A549 treated with DMSO at 1 μM for 4 hours (cell line): ENCODE measurements at places on chromosomes 16 and 17. TPM values are rescaled to one million over a fixed set of nuclear protein-coding genes. Genes with fewer than 3 reads are reported as not detected.

Gene PYY
- 0.17 TPM in 1 of 5 replicates, not detected in the others for total RNA-seq

Gene CCDC154
- total RNA-seq: 0.09 to 0.57 TPM (median 0.28 TPM) in 5 replicates

Gene MYH8
- not detected in 5 replicates for total RNA-seq

Gene KIF18B
- 33.4 to 46.7 TPM (median 45.4 TPM) in 5 replicates for total RNA-seq

Gene EPX
- not detected in 5 replicates for total RNA-seq

Gene TCAP
- total RNA-seq: 0.77 to 1.8 TPM (median 1.0 TPM) in 5 replicates

Gene SGSM2
- total RNA-seq: 33.6 to 46.2 TPM (median 42.8 TPM) in 5 replicates

Gene CD300A
- total RNA-seq: 0.06 to 1.1 TPM (median 0.08 TPM) in 4 of 5 replicates, not detected in the other

Gene C16orf92
- not detected in 5 replicates for total RNA-seq

Gene EME1
- 15.2 to 17.4 TPM (median 16.0 TPM) in 5 replicates for total RNA-seq

Gene VASN
- total RNA-seq: 7.7 to 9.4 TPM (median 8.3 TPM) in 5 replicates

Gene KRT24
- total RNA-seq: not detected in 5 replicates

Gene ACSM3
- 3.5 to 4.6 TPM (median 4.5 TPM) in 5 replicates for total RNA-seq

Gene NEUROD2
- not detected in 5 replicates for total RNA-seq

Gene PDPK1
- total RNA-seq: 21.4 to 26.5 TPM (median 22.5 TPM) in 5 replicates

Gene SLC13A2
- total RNA-seq: 0.06 to 0.12 TPM (median 0.09 TPM) in 5 replicates

Gene SLC38A8
- not detected in 5 replicates for total RNA-seq

Gene CACNA1G
- 3.9 to 5.1 TPM (median 4.4 TPM) in 5 replicates for total RNA-seq

Gene RNU2-1
- total RNA-seq: not detected in 5 replicates

Gene NPB
- 0.34 to 0.62 TPM (median 0.56 TPM) in 5 replicates for total RNA-seq

Gene HBA2
- total RNA-seq: 0.23 to 0.44 TPM (median 0.27 TPM) in 3 of 5 replicates, not detected in the others

Gene ARL5C
- not detected in 5 replicates for total RNA-seq

Gene GCGR
- total RNA-seq: 0.26 to 0.56 TPM (median 0.38 TPM) in 5 replicates

Gene SSTR5
- total RNA-seq: 0.11 to 0.30 TPM (median 0.26 TPM) in 5 replicates

Gene PRSS53
- 1.3 to 2.1 TPM (median 1.6 TPM) in 5 replicates for total RNA-seq

Gene CLUH
- 100 to 134 TPM (median 123 TPM) in 5 replicates for total RNA-seq

Gene TP53TG3B
- 0.24 to 0.43 TPM (median 0.27 TPM) in 3 of 5 replicates, not detected in the others for total RNA-seq

Gene CDT1
- 27.6 to 35.3 TPM (median 30.7 TPM) in 5 replicates for total RNA-seq

Gene GGT6
- total RNA-seq: 0.08 TPM in 1 of 5 replicates, not detected in the others

Gene PRRT2
- total RNA-seq: 0.30 to 0.43 TPM (median 0.34 TPM) in 5 replicates

Gene EVPL
- 11.9 to 17.9 TPM (median 14.9 TPM) in 5 replicates for total RNA-seq

Gene SBK1
- 0.13 to 0.36 TPM (median 0.32 TPM) in 5 replicates for total RNA-seq

Gene CEP295NL
- 0.27 to 0.71 TPM (median 0.55 TPM) in 5 replicates for total RNA-seq

Gene RHBDL1
- total RNA-seq: 0.75 to 1.6 TPM (median 1.4 TPM) in 5 replicates

Gene ANKRD40CL
- not detected in 5 replicates for total RNA-seq

Gene ITPRIPL2
- total RNA-seq: 13.5 to 19.3 TPM (median 18.2 TPM) in 5 replicates

Gene SLC5A10
- 0.12 to 0.25 TPM (median 0.18 TPM) in 5 replicates for total RNA-seq

Gene NUDT16L1
- total RNA-seq: 17.3 to 25.8 TPM (median 22.0 TPM) in 5 replicates

Gene TNK1
- 1.3 to 1.8 TPM (median 1.6 TPM) in 5 replicates for total RNA-seq

Gene TSPOAP1
- total RNA-seq: not detected in 5 replicates

Gene DHRS7C
- not detected in 5 replicates for total RNA-seq

Gene HASPIN
- total RNA-seq: 14.8 to 19.7 TPM (median 15.7 TPM) in 5 replicates

Gene QRICH2
- total RNA-seq: 0.69 to 1.8 TPM (median 1.0 TPM) in 5 replicates

Gene COG1
- 16.7 to 22.3 TPM (median 21.3 TPM) in 5 replicates for total RNA-seq
